ENCODE measurements at places on chromosomes 5 and 9.

GRCh38 chr9:102767076-102767475, 228.1 kb upstream of the CYLC2 start:
- DNase-seq, result no peak

DNA sequence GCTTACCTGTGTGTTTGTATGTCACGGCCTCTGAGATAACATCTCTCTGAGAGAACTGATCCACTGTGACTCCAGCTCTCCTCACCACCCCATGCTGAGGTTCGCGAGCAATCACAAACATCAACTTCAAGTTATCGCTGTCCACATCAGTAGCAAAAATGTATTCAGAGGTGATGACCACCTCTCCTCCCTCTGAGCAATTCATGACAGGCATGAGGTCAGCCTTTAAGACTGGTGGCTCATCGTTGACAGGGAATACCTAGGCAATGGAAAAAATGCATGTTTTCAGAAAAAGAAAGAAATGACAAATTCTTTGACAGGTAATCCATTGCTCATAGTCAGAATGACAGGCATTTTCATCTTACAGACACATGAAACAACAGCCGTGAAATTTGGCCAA, 90.3 kb upstream of the CER1 start:
- no peak for DNase-seq

GRCh38 chr5:166594567-166594966, 1696.9 kb upstream of the WWC1 start:
- DNase-seq, result no peak

DNA sequence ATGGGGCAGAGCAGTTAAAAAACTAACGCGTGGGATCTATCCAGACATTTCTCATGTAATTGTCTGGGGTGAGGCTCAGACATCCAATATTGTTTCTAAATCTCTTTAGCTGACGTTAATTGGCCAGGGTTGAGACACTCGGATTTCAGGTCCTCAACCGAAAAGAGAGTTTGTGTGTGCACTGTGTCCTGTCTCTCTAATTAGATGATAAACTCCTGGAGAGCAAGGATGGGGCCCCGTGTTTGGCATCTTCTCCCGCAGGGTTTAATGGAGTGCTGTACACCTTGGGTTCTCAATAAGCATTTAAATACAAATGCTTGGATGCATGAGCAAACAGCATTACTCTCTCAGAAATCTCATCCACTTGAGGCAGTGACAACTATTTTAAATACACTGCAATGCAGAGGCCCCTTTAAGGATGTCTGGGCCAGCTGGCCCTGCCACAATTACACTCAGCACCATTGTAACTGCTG, 139.6 kb downstream of the MTX3 start:
- DNase-seq, result no peak

DNA sequence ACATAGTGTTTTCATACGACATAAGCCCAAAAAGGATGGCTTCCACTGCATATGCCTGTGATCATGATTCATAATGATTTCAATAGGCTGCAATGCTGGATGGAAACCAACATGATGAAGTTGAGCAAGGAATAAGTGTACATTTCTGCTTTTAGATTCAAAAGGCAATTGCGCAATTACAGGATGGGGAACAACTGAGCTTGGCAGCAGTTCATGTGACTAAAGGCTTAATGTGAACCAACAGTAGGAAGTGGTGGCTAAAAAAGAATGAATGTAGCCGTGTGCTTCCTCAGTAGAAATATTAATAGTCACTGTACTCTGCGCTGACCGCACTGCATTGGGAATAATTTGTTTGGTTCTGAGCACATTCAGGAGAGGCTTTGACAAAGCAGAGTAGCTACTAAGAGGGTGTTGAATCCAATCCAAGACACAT, 51.2 kb downstream of the SLC1A3 start:
- DNase-seq, result peak; percentile 100

DNA sequence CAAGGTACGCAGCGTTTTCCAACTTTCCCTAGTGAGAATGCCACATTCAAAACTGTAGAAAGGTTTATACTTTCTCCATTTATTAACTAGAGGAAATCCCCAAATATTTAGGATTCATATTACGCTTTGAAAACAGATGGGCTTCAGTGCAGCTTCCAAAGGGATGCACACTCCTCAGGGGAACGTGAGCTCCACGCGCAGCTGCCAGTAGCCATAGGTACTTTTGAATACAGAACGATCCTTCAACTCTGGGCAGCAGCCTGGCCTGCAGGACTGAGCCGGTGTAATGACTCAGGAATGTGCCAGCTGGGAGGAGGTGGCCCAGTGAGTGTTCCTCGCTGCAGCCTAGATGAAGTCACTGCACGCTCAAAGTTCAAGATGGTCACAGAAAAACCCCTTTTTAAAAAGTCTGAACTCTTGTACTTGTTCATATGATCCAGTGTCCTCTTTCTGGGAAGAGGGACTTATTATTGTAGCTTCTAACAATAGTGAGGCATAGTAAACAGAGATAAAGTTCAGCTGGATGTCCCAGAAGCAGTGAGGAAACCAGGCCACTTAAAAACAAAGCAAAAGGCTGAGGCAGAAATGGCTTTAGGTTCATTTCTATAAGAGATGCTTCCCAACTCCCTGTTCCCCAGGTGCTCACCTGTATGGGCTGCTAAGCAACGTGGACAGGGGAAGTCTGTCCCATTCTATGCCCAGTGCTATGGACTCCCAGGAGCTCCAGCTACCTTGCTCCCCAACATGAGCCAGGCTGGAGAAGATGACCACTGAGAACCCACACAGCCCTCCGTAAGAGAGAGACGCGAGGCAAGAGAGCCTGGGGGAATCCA, 130.0 kb downstream of the LHFPL2 start:
- DNase-seq, result peak; percentile 74

DNA sequence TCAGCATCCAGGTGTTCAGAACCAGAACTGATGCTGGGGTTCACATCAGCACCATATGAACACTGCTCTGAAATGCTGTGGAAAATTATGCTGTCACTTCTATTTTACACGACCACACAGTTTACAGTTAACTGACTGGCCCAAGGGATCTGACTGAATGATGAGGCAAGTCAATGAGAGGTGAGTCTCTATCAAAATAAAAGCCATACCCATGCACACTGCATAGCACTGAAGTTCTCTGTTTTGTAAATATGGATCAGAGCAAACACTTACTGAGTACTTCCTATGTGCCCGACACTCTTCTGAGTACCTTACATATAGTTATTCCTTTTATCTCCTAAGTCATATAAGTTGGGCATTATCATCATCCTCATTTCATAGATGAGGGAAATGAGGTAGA, 122.8 kb downstream of the TARS1 start:
- DNase-seq, result no peak

GRCh38 chr5:26690511-26690910, 347.9 kb downstream of the CDH9 start:
- DNase-seq, result no peak

DNA sequence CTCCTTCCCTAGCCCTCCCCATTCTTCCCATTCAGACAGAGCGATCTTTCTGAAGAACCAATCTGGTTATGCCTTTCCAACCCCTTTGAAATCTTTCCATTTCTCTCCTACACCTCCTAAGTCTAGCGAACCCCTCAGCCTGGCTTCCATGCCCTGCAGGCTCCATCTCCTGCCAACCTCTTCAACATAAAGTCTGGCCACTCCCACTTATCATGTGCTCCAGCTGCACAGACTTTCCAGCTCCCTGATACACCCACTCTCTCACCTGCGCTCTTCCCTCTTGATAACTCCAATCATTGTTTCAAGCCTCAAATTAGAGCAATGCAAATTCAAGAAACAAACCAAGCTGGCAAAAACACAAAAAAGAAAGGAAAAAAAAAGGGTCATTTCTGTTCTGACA, 3.8 kb upstream of the ORM1 start:
- DNase-seq, result no peak

- DNase-seq, result no peak
Measured at GRCh38 chr9:130126721-130127433, 45.3 kb upstream of the NCS1 start.

GRCh38 chr9:25703701-25704357, 25.6 kb upstream of the TUSC1 start:
- DNase-seq, result no peak

- no peak for DNase-seq
Measured at GRCh38 chr5:63726496-63726895, 235.7 kb downstream of the HTR1A start.

GRCh38 chr5:2204366-2205184, 321.9 kb upstream of the IRX4 start:
- no peak for DNase-seq

GRCh38 chr5:80229902-80230255, 26.0 kb downstream of the SERINC5 start:
- DNase-seq, result no peak

GRCh38 chr9:38195737-38196161, 126.7 kb upstream of the SHB start:
- DNase-seq, result peak; percentile 17

DNA sequence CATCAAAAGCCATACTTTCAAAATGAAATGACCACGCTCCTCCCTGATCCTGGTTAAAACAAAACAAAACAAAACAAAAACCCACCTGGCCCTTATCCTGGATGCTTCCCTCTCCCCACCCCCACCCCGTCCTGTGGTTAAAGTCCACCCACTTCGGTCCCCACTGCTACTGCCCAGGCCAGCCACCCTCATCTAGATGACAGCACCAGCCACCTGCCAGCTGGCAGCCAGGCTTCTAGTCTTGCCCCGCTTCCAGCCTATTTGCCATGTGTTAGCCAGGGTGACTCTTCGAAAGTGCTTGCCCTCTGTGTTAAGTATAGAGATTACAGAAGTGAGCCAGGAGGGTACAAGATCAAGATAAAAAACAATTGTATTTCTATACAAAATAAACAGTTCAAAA, 27.5 kb upstream of the NCS1 start:
- DNase-seq, result no peak

GRCh38 chr9:12069366-12069765, 623.8 kb upstream of the TYRP1 start:
- DNase-seq, result no peak

All from inflammatory macrophage treated with lipopolysaccharide for 4 hours (primary cell).